ENCODE measurements at places on chromosomes 1 and 21. TPM values are rescaled to one million over a fixed set of nuclear protein-coding genes. Genes with fewer than 3 reads are reported as not detected.

DNA sequence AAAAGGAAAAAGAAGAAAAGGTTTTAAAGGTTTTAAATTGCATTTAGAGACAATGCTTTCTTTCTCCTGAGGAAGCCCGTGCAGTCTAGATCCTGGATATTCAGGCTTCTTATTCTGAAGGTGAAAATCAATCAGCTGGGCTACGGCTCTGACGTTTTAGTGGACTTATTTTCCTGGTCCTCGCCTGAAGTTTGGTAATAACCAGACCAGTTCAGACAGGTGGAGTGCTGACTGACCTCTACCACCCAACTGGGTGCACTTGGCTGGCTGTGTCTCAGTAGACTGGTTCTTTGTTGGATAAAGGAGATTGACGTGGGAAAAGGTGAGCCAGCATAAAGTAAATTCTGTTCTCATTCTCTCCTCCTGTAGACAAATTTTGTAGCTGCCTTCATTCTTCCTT lies 7.2 kb upstream of the ATP1A1 start:
- H3K4me1 ChIP-seq: no peaks in the 10 kb centered on the region
- no peak for DNase-seq
- H3K36me3 ChIP-seq: no peaks in the 10 kb centered on the region
- H3K4me3 ChIP-seq: no peak overlapping the region
- peaks cover 30% of the 10 kb centered on the region for H3K27me3 ChIP-seq
- H3K27ac ChIP-seq: no peak overlapping the region

GRCh38 chr1:37265156-37265555 lies 209.2 kb upstream of the ZC3H12A start:
- no peaks in the 10 kb centered on the region for H3K36me3 ChIP-seq
- no peaks in the 10 kb centered on the region for H3K4me1 ChIP-seq
- H3K27me3 ChIP-seq: no peaks in the 10 kb centered on the region
- no peak overlapping the region for H3K4me3 ChIP-seq

GRCh38 chr1:206579747-206580437 lies 32.4 kb downstream of the EIF2D start:
- H3K27me3 ChIP-seq: peaks cover 8% of the 10 kb centered on the region
- H3K36me3 ChIP-seq: no peaks in the 10 kb centered on the region
- no peak overlapping the region for H3K4me3 ChIP-seq
- peak; percentile 84 for DNase-seq
- H3K4me1 ChIP-seq: peaks cover 18% of the 10 kb centered on the region

DNA sequence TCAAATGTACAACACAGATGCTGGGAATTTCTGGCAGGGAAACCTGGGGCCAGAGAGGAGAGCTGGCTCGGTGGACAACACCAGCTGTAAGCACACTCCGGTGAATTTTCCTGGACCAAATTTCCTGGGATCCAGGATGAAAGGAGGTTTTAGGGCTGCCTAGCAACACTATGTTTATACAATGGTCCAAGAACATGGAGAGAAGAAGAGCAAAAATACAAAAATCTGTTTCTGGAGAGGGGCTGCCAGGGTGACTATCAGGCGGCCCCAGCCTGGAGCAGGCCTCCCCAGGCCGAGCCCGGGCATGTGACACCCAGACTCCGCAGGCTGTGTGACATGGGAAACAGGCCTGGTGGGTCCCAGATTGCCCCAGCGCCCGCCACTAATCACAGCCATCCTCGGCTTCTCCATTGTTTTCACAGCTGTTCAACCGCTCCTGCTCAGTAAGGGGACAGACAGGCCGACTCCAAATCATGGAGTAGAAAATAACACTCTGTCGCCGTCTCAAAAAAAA lies 336.0 kb upstream of the NFIA start:
- no peak overlapping the region for H3K27ac ChIP-seq
- peak; percentile 38 for DNase-seq
- no peak overlapping the region for H3K4me3 ChIP-seq
- H3K27me3 ChIP-seq: no peaks in the 10 kb centered on the region
- H3K4me1 ChIP-seq: no peaks in the 10 kb centered on the region
- no peaks in the 10 kb centered on the region for H3K36me3 ChIP-seq

- H3K36me3 ChIP-seq: no peaks in the 10 kb centered on the region
- DNase-seq: no peak
- no peak overlapping the region for H3K4me3 ChIP-seq
- H3K4me1 ChIP-seq: no peaks in the 10 kb centered on the region
- no peak overlapping the region for H3K27ac ChIP-seq
These were observed 481.4 kb upstream of the CAMK1G start for GRCh38 chr1:209102120-209102519.

The IKBKE gene
- total RNA-seq: 18.8 TPM

The TNFRSF14 gene
- total RNA-seq: 36.6 TPM

The ESPN gene
- not detected for total RNA-seq

The PDXK gene
- total RNA-seq: 88.4 TPM

The RGS8 gene
- total RNA-seq: not detected

The GNG12 gene
- 204 TPM for total RNA-seq

All from osteoblast (primary cell).